Epithelial cell of esophagus (primary cell): ENCODE measurements at places on chromosomes 4 and X.

DNA sequence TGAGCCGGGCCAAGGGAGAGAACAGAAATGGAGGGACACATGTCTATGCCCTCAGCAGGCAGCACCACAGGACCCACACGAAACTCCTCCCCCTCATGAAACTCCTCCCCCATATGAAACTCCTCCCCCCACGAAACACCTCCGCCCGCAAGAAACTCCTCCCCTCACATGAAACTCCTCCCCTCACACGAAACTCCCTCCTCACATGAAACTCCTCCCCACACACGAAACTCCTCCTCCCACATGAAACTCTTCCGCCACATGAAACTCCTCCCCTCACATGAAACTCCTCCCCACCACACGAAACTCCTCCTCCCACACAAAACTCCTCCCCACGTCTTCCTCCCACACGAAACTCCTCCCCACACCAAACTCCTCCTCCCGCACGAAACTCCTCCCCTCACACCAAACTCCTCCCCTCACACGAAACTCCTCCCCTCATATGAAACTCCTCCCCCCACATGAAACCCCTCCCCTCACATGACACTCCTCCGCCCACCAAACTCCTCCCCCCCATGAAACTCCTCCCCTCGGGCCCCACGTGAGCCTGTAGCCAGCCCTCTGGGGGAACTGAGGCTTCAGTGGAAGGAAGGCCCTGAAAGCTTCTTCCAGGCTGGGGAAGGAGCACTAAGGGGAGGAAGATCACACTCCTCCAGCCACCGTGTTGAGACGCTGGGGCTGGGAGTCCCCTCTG lies 15.2 kb downstream of the ADRA2C start:
- DNase-seq, result no peak

- no peak for DNase-seq
These were observed 869 bp downstream of the TMEM184C start for GRCh38 chr4:147617841-147618691.

DNA sequence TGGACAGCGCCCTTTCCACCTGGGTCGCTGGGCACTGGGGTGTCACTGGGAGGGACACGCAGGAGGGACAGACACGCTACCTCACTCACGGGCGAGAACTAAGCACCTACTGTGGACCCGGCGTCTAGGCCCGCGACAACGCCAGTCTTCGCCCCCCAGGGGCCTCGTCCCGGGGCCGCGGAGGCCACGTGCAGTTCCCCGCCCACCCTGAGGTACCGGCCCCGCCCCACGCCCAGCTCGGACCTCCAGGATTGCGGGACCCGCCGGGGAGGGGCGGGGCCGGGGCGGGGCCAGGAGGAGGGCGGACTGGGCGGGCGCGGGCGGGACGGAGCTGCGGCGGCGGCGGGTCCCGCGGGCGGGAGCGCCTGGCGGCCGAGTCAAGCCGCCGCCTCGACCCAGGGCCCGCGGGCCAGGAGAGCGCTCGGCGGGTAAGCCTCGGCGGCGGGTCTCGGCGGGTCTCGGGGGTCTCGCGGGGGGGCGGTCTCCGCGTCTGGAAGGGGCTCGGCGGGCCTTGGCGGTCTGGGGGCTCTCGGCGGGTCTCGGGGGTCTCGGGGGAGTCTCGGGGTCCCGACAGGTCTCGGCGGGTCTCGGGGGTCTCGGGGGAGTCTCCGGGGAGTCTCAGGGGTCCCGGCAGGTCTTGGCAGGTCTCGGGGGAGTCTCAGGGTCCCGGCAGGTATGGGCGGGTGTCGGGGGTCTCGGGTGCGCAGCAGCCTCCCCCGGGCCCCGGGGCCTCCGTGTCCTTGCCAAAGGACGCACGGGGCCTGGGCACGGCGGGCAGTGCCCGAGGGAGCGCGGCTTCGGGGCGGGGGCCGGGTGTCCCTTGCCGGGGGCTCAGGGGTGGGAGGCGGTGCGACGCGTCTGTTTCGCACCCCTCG lies at the start of gene SH3BP2:
TSS of gene SH3BP2 (plus strand) at position 375 of the 875 bp plus-strand sequence. CDS start 27,533 bp downstream, outside the sequence.
- DNase-seq, result peak; percentile 77

DNA sequence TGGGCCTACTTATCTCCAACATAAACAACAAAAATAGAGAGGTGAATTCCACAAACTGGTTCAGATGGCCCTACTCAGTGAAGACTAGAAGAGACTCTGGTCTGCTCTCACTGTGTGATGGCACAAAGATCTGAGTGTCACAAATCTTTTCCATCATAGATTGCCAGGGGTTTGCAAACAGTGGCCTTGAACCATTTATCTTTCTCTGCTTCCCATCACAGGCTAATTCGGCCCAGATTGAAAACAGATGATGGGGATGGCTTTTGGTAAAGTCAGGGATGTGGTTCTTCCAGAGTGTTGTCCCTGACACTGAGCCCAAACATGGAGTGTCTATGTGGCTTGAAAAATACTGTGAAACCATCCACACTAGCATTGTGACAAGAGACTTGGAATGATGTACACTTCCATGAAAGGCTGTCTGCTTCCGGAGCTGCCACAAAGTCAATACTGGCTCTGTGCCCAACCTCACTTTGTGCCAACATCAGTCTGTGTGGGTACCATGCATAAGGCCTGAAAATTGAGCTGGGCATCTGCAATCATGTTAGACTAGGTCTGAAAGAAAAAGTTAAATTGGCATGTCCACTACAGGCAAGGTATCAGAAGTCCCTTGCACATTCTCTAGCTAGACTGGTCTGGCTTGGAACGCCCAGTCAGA lies 25.2 kb upstream of the PLAC1 start:
- no peak for DNase-seq

- no peak for DNase-seq
These were observed 292.0 kb downstream of the DCTD start for GRCh38 chr4:182625193-182625592.

DNA sequence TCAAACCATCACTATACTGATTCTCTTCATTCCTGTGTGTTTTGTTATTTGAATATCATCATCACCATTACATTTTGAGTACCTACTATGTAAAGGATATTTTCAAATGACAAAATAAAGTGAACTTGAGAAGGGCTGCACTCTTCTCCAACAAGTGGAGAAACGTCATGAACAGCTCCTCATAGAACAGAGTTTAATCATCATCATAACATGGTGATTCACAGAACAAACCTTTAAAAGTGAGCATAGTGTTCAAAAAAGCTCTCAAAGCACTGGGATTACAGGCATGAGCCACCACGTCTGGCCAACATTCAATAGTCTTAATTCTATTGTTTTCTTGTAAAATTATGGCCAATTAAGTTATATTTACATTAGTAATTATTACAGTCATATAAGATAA lies 993.9 kb downstream of the PDHA2 start:
- DNase-seq, result peak; percentile 43

GRCh38 chr4:173367285-173367684 lies 3.5 kb upstream of the SAP30 start:
- DNase-seq, result peak; percentile 49

DNA sequence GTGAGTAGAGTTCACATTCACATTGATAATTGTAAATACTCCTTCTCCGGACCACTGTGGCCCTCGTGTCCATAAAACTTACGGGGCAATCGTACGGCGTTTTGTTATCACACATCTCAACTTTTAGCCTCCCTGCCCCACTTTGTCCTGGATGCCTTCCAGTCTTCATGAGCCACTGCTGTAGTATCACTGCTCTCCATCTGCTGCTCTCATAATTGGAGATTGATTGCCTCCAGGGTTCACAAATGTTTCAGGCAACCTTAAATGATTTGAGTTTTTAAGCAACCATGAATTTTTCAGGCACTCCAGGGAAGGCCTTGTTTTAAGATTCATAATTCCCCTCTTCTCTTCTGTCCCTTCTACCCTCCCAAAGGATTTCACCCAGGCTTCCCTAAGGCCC lies 28.4 kb downstream of the ALPK1 start:
- no peak for DNase-seq

- DNase-seq, result no peak
These were observed 194.2 kb downstream of the MAD2L1 start for GRCh38 chr4:119872371-119873016.

- peak; percentile 2 for DNase-seq
These were observed 41.6 kb downstream of the UNC5C start for GRCh38 chr4:95507147-95507546.

- DNase-seq, result no peak
These were observed 14.7 kb upstream of the HSD17B13 start for GRCh38 chr4:87337361-87337760.

DNA sequence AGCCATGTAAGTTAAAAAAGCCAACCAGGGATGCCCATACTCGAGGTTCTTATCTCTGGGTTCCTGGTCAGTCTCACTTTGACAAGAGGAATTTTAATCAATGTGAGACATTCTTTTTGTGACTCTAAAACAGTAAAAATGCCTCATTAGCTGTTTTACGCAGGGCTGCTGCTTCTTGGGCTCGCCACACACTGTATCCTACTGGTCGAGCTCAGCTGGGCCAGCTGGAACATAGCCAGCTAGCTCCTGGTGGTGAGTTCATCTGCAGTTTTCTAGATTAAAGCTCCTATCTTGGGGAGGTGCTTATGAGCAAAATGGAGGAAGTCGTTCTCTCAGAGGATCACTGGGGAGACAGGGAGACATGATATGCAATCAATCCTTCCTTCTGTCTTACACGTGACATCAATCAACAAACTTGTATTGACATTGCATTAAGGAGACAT lies 55.9 kb upstream of the LEF1 start:
- no peak for DNase-seq

DNA sequence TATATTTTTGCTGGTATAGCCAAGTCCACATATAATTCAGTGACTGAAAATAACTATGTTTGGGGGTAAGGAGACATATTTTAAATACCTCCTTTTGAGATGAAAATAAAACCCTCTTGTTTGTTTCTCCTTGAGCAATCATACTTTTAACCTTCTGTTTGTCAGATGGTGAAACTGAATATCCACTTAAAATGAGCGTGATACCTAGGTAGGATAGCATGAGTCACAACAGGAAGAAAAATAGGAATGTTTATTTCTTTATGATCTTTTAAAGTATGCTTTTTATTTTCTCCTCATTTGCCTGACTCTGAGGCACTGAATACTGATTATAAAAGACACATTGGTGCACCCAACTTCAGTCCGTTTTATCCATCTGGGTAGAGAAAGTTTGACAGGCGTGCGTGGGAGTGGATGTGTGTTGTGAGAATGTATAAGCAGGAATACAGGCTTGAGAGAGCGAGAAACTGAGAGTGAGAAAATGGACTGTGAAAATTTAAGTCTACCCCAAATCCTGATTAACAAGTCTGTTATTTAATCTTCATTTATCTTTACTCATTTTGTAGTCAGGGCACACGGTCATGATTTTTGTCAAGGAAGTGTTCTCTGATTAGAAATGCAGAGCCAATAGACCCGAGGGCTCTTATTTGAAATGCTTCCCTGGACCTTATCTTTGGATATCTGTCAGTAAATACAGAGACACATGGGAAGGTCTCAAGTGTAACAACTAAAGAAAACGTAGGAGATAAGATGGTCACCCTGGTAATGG lies 62.1 kb upstream of the ANTXR2 start:
- DNase-seq, result peak; percentile 59

- no peak for DNase-seq
These were observed 217.6 kb downstream of the AFAP1 start for GRCh38 chr4:7721984-7722551.

DNA sequence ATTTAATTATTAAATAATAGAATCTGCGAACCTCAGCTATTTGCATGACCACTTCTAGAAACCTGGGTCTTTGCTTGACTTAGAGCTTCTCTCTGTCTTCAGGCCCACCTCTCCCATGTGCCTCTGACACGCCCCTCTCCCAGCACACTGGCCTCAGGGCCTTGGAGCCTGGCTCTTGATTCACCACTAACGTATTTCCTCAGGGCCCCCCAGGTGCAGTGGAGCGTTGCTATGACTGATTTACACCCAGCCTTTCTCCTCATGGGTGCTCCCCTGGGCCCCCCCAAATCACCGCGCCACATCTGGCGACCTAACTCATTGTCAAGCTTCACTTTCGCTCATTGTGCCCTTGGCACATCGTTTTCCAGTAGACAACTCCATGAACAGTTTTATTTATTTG lies 37.9 kb upstream of the TENM3 start:
- DNase-seq, result no peak

DNA sequence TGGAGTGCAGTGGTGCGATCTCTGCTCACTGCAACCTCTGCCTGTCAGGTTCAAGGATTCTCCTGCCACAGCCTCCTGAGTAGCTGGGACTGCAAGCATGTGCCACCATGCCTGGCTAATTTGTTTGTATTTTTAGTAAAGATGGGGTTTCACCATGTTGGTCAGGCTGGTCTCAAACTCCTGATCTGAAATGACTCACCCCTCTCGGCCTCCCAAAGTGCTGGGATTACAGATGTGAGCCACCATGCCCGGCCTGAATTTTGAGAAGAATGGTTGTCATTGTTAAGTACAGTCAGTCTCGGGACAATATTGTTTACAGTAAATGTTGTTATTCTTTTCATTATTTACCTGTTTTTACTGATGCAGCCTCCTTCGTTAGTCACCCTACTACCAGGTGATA lies 1226.2 kb upstream of the TENM3 start:
- DNase-seq, result no peak

GRCh38 chrX:139930916-139931645 lies 1.8 kb downstream of the ATP11C start:
- peak; percentile 8 for DNase-seq

DNA sequence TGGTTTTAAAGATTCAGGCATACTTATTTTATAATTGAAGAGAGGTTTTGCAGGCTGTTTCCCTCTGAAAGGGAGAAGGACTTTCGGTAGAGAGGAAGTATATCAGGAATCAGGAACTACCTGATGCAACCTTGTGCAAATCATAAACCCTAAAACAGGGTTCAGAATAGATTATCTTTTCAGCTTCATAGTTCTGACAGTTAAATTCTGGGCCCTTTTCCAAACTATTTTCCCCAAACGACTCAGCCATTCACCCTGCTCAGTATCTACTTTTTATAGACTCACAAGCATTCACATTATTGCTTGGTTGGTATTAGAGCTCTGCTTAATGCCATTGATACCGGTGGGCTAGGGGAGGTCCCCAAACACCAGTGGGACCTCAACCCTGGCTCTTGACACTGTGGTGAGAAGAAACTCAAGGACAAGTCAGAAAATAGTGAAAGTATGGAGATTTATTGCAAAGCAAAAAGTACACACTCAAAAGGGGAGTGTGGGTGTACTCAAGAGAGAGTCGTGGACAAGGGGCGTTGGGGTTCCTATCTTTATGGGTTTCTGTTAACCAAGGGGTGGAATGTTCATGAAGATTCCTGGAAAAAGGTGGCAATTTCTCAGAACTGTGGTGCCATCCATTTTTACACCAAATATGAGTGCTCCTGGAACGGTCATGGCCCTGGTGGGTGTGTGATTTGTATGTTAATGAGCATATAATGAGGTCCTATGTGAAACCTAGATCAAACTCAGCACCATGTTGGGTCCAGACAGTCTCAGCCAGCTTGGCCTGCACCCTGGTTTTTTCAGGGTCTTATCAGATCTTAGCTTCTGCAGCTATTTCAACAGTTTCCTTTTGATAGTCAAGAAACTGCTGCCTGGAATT lies 238.3 kb downstream of the DCLK2 start:
- no peak for DNase-seq

GRCh38 chrX:308821-309520 lies 9.6 kb downstream of the GTPBP6 start:
- DNase-seq, result no peak

DNA sequence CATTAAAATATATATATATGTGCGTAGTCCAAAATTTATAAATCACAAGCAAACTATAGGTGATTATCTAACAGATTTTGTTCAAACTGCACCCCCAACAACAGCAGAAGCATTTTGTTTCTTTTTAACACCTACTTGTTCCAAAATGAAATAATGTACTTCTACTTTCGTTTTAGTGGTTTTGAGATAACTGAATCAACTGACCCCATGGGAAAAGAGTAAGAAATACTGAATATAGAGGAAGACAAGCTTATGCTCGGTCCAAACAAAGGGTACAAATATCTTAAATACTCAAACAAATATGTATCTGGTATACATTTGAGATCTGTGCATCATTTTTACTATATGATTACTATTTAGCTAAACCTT lies 22.4 kb downstream of the MAP7D3 start:
- DNase-seq, result no peak

GRCh38 chr4:123406872-123407271 lies 10.3 kb downstream of the SPRY1 start:
- DNase-seq, result no peak
